Lung microvascular endothelial cell (primary cell): ENCODE measurements at places on chromosomes 16 and 17. TPM values are rescaled to one million over a fixed set of nuclear protein-coding genes. Genes with fewer than 3 reads are reported as not detected.

FDXR gene
- total RNA-seq = 12.9 and 41.2 TPM in 2 replicates

KAT7 gene
- total RNA-seq = 21.4 and 22.0 TPM in 2 replicates

ABCC12 gene
- not detected in 2 replicates for total RNA-seq

KRT27 gene
- total RNA-seq = not detected in 2 replicates

HS3ST3A1 gene
- under 0.01 and 0.99 TPM in 2 replicates for total RNA-seq

NAGS gene
- 2.0 and 5.0 TPM in 2 replicates for total RNA-seq

KRTAP4-3 gene
- not detected in 2 replicates for total RNA-seq

SNAI3 gene
- total RNA-seq = under 0.01 and 0.22 TPM in 2 replicates

GPR179 gene
- total RNA-seq = not detected in 2 replicates

GCGR gene
- not detected in 2 replicates for total RNA-seq

GRCh38 chr16:47197536-47198179 lies 53.9 kb upstream of the NETO2 start:
- peak; percentile 2 for DNase-seq

DNA sequence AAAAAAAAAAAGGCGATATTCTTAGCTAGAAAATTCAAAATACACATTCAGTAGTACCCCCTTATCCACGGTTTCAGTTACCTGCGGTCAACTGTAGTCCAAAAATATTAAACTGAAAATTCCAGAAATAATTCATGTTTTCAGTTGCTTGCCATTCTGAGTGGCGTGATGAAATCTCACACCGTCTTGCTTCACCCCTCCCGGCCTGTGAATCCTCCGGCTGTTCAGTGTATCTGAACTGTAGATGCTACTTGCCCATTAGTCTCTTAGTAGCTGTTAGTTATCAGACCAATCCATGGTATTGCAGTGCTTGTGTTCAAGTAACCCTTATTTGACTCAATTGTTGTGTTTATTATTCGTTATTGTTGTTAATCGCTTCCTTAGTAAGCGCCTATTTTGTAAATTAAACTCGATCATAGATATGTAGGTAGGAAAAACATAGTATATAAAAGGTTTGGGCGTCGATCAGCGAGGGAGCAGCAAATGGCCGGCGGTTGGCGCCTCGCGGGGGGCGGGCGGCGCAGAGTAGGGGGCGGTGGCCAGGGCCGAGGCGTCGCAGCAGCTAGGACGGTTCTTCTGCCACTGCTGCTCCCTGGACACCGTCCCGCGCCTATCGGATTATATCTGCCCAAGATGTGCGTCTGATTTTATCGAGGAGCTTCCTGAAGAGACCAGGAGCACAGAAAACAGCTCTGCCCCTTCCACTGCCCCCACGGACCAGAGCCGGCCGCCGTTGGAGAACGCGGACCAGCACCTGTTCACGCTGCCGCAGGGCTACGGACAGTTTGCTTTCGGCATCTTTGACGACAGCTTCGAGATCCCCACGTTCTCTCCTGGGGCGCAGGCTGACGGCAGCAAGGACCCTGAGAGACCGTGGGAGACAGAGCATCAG lies 39.8 kb upstream of the AKAP1 start:
- no peak for DNase-seq

DNA sequence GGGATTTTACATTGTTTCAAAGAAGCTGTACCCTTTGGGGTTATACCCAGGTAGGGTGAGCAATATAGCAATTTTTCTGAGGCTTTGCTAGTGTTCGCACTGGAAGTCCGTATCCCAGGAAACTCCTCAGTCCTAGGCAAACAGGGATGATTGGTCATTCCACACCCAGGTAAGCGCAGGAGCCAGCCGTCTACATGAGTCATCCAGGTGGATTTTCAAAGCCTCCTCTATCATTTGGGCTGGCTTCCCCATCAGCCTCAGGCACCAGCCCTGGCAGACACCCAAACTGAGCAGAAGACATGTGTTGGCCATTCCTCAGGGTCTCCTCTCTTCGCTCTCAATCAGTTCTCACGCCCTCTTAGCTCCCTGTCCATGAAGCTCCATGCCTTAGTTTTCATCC lies 135.6 kb downstream of the AIPL1 start:
- DNase-seq = no peak

DNA sequence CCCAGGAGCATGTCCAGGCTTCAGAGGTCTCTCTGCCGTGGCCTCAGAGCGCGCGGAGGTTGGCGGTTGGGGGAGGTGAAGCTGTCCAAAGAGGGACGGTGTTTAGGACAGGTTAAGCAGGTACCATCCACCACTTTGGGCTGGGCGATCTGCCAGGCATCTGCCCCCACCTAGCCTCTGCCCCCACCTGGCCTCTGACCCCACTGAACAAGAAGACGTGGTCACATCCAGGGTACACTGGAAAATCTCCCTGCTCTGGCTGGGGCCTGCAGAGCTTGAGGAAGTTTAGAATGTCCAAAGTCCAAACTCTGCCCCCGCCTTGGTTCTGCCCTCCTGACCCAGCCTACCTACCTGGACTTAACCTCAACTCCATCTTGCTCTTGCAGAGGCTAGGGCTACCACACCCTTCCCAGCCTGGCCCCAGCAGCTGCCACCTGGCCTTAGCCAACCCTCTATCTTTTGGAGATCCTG lies 1.6 kb downstream of the ITGA3 start:
- DNase-seq = no peak

- DNase-seq = no peak
Observed at GRCh38 chr17:39151150-39151942, at the start of gene PLXDC1. Gene PLXDC1 (minus strand): TSS chr17:39151637. CDS start chr17:39151437, 200 bp downstream.

- no peak for DNase-seq
Observed at GRCh38 chr17:34979650-34980352, 511 bp upstream of the LIG3 start.

GRCh38 chr16:383326-384051 lies 1.7 kb upstream of the PGAP6 start:
- peak; percentile 48 for DNase-seq

GRCh38 chr17:82437325-82437668 lies 13.3 kb downstream of the CYBC1 start:
- no peak for DNase-seq

DNA sequence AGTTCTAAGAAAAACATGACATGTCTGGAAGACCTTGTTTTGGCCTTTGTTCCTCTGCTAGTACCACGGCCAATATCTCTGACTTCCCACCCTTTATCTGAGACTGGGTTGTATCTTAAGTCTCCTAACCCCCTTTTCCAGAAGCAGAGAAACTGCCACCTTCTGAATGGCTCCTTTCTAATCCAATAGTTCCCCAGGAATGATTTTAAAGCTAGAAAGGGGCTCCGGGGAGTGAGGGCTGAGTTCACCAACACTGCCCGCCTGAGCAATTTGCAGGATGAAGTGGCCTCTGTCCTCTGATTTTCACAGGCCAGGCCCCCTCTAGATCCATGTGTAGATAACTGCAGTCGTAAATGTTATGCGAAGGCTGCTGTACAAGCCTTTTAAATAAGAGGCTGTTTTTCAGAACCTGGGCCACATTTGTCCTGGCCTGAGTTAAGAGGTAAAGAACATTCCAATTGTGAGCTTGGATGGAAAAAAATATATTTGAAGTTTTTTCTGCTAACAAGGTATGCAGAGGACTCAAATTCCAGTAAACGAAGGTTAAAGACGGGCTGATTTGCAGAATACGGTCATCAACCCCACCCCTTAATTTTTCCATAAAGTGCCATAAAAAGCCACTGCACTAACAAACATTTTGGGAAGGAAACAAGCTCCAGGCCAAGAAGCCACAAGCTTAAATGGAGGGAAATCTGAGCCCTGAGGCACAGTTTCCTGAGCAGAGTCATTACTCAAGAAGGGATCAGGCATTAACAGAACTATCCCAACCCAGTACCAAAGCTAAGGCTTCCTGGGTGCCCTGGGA lies 117.0 kb upstream of the MAF start:
- no peak for DNase-seq

- DNase-seq = no peak
Observed at GRCh38 chr17:73284354-73284753, 22.7 kb upstream of the CPSF4L start.

GRCh38 chr16:3092501-3092941 lies 6.6 kb downstream of the ZSCAN10 start:
- DNase-seq = no peak

- DNase-seq = no peak
Observed at GRCh38 chr17:33642002-33642401, 348.9 kb upstream of the ASIC2 start.

DNA sequence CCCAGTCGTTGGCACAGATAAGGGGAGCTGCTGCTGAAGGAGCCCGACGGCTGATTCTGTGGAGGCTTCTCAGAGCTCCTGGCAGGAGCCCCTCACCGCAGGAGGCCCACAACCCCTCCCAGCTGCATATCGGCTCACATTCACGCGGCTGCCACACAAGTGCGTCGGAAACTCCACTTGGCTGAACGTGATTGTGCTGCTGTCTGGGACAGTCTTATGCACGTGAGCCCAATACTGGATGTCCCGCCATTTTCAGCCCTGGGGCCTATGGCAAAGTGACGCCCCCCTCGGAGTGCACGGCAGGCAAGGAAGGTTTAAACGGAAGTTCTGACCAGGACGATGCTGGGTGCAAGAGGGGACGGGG lies 8.7 kb upstream of the PITPNA start:
- DNase-seq = no peak

DNA sequence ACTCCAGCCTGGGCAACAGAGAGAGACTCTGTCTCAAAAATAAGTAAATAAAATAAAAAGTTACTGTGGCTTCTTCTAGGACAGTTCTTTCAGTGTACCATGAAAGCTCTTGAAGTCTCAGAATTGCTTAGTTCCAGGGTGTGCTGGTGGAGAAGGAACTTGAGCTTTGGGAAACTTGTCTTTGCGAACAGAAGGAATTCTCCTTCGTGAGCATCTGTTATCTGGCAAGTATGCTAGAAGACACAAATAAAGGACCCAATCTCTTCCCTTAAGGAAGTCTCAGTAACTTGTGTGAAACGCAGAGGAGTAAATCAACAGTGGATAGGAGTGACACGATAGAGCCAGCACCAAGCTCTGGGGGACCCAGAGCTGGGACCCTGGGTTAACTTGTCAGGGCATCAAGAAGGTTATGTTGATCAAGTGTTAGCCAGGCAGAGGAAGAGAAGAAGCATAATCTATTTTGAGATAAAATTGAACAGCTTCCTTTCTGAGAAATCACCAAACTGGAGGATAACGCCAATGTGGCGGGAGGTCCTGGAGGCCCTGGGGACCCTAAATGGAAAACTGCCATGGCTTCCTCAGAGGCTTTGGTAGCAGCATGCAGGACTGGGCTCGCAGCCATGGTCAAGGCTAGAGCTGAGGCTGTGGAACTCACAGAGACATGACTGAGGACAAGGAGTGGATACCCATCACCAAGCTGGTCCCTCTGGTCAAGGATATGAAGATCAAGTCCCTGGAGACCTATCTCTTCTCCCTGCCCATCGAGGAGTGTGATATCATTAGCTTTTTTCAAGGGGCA lies 72.1 kb upstream of the HAS3 start:
- no peak for DNase-seq

DNA sequence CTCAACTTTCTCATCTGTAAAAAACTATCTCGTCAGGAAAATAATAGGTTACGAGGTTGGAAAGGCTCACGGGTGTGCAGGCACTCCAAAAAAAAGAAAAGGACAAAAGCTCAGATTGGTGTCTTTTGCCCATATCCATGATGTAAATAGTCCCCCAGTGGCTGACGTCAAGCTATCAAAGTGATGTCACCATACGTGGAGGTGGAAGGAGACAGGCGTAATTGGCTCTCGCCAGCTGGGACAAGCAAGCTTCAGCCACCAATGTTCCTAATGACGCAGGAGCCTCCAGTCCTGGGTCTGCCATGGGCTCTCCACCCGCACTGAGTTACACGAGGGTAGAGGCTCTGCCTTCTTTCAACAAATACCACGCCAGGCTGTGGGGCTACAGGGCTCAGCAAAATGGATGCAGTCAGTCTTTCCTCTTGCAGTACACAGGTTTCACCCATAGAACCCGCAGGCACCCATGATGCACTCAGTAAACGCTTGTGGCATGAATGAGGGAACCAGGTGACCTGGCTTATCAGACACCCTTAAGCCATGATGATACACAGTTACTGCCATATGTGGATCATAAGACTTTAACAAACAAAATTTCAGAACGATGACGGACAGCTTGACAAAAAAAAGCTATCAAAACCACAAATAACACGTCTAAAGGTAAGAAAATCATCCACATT lies 50.5 kb downstream of the COTL1 start:
- no peak for DNase-seq

GRCh38 chr16:27907457-27907972 lies 156.0 kb downstream of the GSG1L start:
- DNase-seq = no peak

- no peak for DNase-seq
Observed at GRCh38 chr17:63533433-63534077, 10.4 kb downstream of the KCNH6 start.
